C1 segment of cervical spinal cord (tissue), 14 donors: ENCODE measurements at places on chromosomes 11 and 22.

- no peak for DNase-seq
These were observed 343.6 kb upstream of the MTNR1B start for GRCh38 chr11:92625894-92626293.

- no peak for DNase-seq
These were observed 306.8 kb downstream of the CADM1 start for GRCh38 chr11:115197433-115197832.

DNA sequence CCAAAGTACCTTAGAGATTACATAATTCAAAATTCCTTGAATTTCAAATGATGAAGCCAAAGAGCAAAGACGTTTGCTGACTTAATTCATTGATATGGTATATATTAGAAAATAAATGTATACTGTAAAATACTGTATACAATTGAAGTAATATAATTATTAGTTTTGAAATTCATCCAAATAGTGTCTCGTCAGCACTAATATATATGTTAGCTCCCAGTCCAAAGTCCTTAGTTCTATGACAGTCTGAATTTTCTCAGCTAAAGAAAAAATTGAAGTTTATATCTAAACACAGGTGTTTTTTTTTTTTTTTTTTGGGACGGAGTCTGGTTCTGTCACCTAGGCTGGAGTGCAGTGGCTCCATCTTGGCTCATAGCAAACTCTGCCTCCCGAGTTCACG lies 431.3 kb downstream of the CNTN5 start:
- DNase-seq = no peak

- DNase-seq = no peak
These were observed 2.3 kb downstream of the PMM1 start for GRCh38 chr22:41587347-41587723.

DNA sequence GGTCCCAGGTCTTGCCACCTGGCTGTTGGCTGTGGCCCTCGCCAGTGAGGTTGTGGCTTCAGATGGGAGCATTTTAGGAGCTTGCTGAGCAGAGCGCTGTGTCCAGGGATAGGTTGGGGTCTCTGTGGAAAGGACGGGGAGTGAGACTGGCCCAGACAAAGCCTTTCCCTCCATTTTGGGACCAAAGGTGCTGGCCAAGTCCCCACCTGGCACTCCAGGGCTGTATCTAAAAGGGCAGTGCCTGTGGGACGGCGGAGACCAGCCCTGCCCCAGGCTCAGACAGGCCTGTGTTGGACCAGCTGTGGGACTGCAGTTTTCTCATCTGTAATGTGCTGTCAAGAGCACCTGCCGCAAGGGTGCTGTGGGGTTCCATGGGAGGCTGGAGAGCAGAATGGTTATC lies 5.0 kb upstream of the KCTD17 start:
- no peak for DNase-seq

- no peak for DNase-seq
These were observed 650.7 kb downstream of the FAM181B start for GRCh38 chr11:82082976-82083375.

- DNase-seq = peak; percentile 61
These were observed at the start of gene IL17RA for GRCh38 chr22:17084554-17085276. IL17RA (plus strand) TSS chr22:17085000; CDS start chr22:17085092, 92 bp downstream.

DNA sequence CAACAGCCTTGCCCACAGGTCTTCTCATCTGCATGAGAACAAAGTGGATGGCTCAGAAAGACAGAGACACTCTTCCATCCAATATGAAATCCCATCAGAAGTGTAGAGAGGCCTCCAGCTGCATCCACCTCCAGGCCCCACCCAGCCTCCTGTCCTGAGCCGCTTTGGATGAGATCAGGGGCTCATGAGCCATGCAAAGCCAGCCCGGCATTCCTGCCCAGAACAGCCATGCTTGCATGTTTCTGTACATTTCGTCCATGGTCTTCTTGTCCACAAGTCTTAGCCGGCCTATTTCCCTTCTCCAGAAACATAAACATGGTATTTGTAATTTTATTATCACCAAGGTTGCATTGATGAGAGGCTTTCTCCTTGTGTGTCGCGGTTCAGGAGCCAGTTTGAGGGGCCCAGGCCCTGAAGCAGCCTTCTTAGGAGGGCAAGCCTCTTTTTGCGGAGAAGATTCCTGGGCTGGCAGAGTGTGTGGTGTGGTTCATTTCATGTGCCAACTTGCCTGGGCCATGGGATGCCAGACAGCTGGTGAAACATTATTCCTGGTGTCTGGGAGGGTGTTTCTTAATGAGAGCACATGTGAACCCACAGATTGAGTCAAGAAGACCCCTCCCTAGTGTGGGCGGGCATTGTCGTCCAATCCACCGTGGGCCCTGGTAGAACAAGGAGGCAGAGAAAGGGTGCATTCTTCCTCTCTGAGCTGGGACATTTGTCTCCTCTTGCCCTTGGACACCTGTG lies 928.9 kb downstream of the TBC1D22A start:
- no peak for DNase-seq

DNA sequence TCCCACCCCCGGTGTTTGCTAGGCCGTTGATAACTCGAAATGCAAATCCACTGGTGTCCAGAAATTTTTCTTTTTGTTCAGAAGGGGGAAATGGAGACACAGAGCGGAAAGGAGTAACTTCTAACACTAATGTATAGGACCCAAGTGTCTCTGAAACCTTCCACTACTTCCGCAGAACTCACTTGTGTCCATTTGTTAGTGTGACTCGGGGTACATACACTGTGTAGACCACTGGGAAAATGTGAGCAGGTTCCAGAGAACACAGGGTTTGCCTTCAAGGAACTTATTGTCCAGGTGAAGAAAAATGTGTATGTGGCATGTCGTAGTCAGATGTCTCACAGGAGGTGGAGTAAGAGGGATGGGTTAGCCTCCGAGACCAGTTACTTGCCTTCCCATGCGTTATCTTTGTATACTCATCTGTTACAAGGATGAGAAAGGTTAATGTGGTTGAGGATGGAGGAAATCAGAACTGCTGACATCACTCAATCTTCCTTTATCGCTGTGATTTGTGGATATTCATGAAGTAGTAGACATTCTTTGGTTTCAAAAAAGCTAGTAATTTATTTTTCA lies 857 bp downstream of the ARCN1 start:
- DNase-seq = no peak

- peak; percentile 33 for DNase-seq
These were observed 31.8 kb downstream of the BID start for GRCh38 chr22:17742527-17742902.

DNA sequence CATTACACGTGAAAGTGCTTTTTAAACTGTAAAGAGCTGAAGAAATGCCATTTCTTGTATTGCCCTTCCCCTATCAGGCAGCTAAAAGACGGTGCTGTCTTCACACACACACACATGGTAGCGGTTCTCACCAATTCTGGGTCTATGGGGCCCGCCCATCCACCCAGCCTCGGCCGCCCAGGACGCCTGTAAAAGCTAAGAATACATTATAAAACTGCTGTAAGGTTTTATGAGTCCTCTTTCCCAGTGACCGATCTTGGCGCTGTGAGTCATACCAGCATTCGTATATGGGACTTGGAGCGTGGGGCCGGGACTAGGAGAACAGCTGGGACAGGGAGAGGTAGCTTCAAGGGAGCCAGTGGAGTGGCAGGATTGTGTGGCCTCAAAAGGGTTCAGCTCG lies 149.7 kb upstream of the CADM1 start:
- DNase-seq = no peak

DNA sequence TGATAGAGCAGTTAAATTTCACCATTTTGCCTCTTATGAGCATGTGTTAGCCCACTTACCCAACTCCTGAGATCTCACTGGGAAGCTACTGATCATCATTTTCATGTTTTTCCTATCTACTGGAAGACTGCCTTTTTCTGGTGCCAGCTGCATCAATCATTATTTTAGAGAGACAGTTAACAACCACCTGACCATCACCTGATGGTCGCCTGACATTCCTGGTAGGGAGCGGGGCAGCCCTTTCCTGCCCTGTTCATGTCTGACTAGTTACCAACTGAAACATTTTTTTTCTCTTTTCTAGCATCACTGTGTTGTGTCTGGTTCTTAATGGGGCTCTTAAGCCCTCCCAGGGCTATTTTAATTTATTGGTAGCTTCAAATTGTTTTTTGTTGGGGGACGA lies 20.2 kb upstream of the PATL1 start:
- DNase-seq = no peak

GRCh38 chr22:17787241-17787640 lies 13.0 kb upstream of the BID start:
- DNase-seq = no peak

GRCh38 chr11:33362051-33362910 lies 105.1 kb downstream of the HIPK3 start:
- no peak for DNase-seq

- DNase-seq = no peak
These were observed 24.2 kb downstream of the UBE2L3 start for GRCh38 chr22:21591695-21592094.

DNA sequence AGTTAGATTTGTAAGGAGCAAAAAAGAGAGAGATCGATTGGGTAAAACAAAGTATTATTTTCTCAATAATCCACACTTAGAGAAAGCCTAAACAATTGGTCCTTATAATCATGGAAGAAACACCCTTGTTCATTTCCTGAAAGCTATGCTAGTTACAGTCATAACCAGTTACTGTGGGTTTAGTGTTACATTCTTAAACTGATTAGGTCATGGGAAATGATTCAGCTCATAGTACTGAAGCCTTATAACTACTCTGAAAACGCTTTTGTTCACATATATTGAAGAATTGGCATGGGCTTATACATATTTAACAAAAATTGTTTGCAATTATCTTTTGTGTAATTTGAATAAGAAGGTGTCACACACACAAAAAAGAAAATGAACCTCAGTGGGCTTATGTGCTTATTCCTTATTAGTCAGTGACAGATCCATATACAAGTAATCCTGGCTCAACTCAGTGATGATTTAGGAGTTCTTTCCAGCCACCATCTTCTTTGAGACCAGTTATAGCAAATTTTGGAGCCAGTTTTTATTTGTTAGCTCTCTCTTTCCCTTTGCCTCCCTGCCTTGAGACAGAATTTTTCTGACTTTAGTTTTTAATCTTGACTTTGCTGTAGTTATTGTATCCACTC lies 198.5 kb upstream of the CTSC start:
- no peak for DNase-seq

- DNase-seq = no peak
These were observed 41.7 kb downstream of the KIAA1671 start for GRCh38 chr22:24994070-24994763.

DNA sequence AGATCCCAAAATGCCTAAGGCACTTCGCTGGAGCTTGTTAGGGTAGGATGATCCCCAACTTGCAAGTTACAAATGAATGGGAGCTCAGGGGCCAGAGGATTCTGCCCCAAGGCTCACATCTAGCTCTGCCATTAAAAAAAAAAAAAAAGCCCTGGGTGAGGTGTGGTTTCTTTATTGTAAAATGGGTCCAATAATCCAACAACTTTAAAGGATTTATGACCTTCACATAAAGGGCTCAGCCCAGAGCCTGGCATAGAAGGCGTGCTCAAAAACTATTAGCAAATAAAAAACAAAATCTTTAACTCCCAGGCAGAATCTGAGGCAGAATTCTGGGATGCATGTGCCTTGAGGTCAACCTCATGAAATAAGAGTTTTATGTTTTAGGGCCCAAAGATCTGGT lies 42.5 kb downstream of the WT1 start:
- no peak for DNase-seq

GRCh38 chr22:41284465-41284864 lies 1.5 kb downstream of the RANGAP1 start:
- no peak for DNase-seq

- no peak for DNase-seq
These were observed 285.4 kb downstream of the C11orf87 start for GRCh38 chr11:109707411-109707810.

GRCh38 chr22:27834364-27835185 lies 33.0 kb upstream of the MN1 start:
- no peak for DNase-seq

DNA sequence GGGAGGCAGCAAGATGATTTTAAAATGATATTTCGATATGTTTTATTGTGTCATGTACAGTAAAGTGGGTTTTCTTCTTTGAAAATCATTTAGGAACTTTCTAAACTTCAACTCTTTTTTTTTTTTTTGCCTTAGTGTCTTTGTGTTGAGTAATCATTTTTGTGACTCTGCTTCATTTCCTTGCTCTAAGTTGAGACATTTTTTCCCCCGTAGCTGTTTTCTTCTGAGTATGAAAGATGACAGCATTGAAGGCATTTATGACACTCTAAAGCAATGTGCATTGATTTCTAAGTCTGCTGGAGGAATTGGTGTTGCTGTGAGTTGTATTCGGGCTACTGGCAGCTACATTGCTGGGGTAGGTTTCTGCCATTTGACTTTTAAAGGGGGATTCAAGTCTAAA lies 23.5 kb downstream of the RRM1 start:
- DNase-seq = no peak

DNA sequence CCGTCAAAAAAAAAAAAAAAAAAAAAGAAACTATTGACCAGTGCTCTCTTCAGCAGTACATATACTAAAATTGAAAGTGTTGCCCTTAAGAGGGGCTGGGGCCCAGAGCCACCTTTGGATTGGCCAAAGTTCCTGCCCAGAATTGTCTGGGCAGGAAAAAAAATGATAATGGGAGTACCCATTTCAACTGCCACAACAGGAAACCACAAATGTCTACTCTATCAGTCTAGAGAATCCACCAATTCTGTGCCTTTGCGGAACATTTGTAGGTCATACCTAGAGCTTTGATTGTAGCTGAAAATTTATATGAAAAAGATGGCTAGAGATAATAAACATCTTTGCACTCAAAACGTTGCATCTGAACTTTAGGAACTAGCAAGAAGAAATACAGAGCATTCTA lies 69.4 kb downstream of the FAM76B start:
- no peak for DNase-seq

- no peak for DNase-seq
These were observed 112.0 kb upstream of the OR5AK2 start for GRCh38 chr11:56876621-56877275.

- DNase-seq = no peak
These were observed 12.5 kb upstream of the EXPH5 start for GRCh38 chr11:108606070-108606469.

GRCh38 chr11:36426226-36426848 lies 83.7 kb downstream of the TRAF6 start:
- no peak for DNase-seq

DNA sequence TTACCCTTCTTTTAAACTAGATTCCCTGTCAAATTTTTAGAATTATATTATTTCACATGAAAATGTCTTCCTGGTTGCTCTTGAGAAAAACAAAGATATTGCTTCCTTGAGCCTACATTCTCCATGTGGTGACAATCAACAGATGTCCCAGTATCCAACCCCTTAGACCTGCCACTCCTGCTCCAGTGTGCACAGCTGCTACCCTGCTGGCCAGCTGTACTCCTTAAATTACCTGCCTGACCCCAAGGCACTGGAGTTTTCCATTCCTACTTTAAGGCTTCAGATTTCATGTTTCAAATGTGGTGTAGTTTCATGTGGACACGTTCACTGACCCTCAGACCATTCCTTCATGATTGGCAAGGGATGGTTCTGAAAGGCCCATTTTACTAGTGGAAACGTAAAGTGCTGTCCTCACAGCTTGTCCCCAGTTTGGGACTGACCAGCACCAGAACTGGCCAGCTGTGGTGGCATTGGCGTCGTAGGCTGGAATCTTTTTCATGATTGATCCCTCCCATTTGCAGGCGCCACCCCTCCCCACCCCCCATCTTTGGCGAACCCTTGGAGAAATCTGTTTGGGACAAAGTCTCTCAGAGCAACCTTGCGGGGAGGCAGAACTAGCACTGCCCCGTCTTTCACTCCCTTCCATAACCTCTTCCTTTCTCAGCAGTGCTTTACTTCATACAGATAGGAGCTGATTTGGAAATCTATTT lies 123.5 kb downstream of the DBX1 start:
- no peak for DNase-seq
